ENCODE measurements at places on chromosomes 11 and 22.

DNA sequence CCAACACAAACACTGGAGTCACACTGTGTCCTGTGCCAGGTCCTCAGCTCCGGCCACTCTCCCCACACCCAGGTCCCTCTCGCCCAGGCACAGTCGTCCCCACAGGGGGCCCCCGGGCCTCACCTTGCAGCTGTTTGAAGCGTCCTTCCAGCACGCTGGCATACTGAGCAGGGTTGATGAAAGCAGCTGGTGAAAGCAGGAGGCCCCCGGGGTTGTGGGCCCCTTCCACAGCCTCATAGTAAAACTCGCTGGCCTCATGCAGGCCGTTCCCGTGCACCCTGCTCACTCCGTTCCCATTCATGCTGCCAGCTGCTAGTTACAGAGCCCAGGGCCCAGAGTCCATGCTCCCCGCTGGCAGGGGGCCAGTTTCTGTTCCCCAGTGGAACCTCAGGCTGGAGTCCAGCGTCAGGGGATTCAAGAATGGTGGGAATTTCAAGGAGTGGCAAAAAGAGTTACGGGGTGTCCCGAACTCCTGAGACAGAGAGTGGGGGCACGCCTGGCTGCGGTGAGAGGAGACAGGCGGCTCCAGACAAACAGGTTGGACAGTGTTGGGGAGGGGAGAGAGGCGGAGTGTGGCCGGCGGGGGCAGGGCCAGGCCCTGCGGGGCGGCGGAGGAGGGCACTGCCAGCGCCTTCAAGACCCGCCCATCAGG lies 10.6 kb downstream of the SPTBN2 start:
- no peaks in the 10 kb centered on the region for H3K27me3 ChIP-seq
- no peak overlapping the region for H3K27ac ChIP-seq
- H3K36me3 ChIP-seq = peaks cover 32% of the 10 kb centered on the region

DNA sequence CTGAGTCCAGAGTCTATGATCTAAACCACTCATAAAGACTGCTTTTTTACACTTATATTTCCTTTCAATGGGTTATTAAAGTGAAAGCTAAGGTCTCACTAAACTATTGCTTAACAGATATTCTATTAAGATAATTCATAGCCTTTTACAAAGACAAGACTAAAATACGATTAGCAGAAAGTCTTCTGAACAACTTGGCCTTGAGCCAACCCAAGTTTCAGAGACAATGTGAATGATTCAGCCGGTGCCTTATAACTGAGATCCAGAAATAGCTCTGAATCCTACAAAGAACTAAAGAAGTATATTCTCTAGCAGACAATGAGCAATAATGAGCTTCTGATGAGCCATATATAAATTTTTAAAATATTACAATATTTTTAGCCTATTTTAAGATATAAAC lies 41.5 kb upstream of the CARD18 start:
- DNase-seq = peak; percentile 86
- peaks cover 15% of the 10 kb centered on the region for H3K4me1 ChIP-seq
- H3K36me3 ChIP-seq = no peaks in the 10 kb centered on the region
- no peak overlapping the region for H3K4me3 ChIP-seq

- no peaks in the 10 kb centered on the region for H3K4me1 ChIP-seq
- no peak overlapping the region for H3K27ac ChIP-seq
- H3K27me3 ChIP-seq = peaks cover 10% of the 10 kb centered on the region
- H3K36me3 ChIP-seq = no peaks in the 10 kb centered on the region
- no peak overlapping the region for H3K4me3 ChIP-seq
Observed at GRCh38 chr22:23401111-23401909, 178.8 kb downstream of the IGLL1 start.

DNA sequence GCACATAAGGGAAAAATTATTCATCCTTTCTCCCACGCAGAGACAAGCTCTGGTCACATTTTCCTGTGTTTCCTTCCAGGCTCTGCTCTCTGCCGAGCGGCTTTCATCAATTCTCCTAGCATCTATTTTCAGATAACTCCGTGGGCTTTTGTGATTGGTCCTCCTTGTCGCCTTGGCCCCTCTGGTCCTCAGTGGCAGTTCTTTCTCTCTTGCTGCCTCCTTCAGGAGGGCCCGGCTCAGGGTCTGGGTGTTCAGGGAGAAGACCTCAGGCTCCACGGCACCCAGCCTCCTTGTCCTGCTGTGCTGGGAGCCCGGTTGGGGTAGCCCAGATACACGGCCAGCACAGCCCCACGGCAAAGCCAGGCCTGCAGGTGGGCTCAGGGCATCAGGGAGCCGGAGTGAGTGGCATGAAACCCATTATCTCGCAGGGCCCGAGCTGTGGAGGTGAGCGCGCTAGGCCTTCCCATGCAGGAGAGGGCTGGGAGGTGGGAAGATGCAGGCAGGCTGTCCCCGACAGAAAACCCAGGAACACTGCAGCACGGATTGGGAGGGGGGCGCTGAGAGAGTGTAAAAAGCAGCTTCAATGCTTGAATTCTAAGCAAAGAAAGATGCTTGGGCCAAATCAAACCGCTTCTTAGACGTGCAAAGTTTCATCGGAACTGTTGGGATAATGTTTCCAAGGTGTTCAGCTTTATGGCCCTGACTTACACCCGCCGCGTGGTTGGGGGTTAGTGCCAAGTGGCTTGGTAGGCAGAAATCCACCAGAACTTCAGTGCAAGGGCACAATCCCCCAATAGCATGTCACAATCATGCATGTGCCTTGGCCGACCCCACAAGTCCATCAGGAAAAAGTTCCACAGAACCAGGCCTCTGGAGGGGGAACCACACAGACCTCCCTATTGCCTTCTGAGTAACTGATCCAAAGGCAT lies 81.9 kb upstream of the WNT7B start:
- H3K27ac ChIP-seq = peak overlapping the region; percentile 98
- H3K4me3 ChIP-seq = peak overlapping the region; percentile 81
- H3K4me1 ChIP-seq = peaks cover 43% of the 10 kb centered on the region
- H3K36me3 ChIP-seq = peaks cover 44% of the 10 kb centered on the region
- peak; percentile 20 for DNase-seq

DNA sequence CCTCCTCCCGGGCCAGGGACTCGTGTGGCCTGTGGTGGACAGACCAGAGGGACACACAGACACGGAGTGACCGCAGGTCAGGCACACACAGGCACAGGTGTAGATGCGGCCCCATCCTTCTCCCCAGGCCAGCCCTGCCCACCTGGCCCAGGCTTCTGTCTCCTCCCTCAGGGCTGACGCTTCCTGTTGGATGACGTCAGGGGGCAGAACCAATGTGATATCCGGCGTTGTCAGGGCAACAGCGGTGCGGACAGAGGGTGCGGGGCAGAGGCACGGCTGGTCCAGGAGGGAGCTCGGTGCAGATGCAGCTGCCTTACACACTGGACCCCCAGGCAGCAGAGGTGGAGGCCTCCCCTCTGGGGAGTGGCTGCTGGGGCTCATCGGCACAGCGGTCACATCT lies 2.9 kb upstream of the TUBGCP6 start:
- H3K27ac ChIP-seq = peak overlapping the region; percentile 27
- no peaks in the 10 kb centered on the region for H3K27me3 ChIP-seq
- DNase-seq = peak; percentile 64
- peaks cover 6% of the 10 kb centered on the region for H3K4me1 ChIP-seq
- no peak overlapping the region for H3K4me3 ChIP-seq

Data from MCF 10A (cell line).